GDM1 (cell line): ENCODE measurements at places on chromosomes 3 and 15.

DNA sequence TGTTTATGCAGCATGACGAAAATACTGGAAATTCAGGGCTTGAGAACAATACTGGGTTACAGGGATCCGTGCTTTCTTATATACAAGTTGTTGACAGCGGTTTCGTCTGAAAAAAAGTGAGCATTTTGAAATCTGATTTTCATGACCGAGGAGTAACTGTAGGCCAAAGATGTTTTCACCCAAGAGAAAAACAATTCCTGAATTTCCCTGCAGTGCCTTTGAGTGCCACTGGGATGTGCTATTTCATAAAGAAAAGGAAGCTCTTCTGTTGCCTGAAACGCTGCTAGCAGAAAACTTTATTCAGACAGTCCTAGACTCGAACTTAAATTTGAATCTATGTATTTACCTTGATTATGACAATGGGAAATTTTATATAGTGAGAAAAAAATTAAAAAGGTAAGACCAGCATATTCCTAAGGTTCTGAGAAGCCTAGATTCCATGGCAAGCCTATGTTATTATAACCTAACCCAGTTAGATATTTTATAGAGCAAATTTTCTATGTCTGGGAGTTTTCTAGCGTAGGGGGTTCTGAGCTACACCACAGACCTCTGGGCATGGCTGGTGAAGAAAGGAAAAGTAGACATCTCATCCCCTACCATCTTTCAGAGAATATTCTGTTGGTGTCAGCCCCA is 30.2 kb downstream of the KCNAB1 start:
- DNase-seq = peak; percentile 10

- DNase-seq = no peak
Observed at GRCh38 chr3:23508464-23508863, 297.3 kb upstream of the UBE2E1 start.

DNA sequence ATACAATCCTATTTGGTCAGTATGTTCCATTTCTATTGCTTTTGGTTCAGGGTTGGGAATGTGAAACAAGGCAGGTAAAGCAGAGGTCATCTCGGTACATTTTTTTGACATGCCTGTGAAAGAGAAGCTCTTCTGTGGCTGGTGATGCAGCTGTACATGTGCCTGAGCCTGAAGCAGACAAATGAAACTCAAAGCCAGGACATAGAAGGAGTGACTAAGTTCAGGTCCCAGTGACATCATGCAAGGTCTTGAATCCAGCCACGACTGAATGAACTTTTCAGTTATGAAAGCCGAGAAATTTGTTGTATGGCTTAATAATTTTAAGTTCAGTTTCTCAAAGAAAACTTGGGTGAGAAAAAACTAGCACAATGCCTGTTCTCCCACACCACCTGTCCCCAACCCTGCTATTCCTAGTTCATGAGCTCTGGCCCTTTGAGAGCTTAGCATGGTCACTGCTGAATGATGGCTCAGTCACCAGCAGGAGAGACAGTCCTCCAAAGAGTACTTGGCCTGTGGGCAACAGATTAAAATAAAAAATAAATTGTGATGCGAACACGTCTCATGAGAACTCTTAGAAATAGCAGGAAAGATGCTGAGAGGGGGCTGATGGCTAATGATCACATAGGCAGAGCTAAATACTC is 600.2 kb upstream of the GRM7 start:
- DNase-seq = no peak

- DNase-seq = no peak
Observed at GRCh38 chr3:154294016-154294415, 30.3 kb downstream of the DHX36 start.

DNA sequence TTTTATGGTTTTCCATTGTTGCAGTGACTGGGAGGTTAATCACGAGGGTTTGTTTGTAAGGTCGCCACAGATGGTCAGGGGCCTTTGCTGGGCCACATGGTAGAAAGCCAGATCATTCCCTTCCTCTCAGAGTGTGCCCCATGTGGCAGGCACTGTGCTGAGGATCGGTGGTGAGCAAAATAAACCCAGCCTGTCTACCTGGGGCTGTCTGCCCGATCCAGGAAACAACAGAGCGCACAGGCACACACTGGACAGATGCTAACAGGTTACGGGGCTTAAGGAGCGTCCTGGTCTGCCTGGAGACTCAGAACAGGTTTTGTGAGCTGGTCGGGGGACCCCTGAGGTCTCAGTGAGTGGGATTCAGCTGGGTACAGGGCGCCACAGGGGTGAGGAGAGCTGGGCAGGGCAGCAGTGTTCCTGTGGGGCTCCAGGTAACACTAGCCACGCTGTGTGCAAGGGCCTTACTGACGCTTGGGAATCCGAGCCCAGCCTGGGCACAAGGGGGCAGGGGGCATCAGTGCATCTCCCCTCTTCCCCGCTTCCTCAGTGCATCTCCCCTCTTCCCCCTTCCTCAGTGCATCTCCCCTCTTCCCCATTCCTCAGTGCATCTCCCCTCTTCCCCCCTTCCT is 136.4 kb downstream of the DNAJB8 start:
- no peak for DNase-seq

DNA sequence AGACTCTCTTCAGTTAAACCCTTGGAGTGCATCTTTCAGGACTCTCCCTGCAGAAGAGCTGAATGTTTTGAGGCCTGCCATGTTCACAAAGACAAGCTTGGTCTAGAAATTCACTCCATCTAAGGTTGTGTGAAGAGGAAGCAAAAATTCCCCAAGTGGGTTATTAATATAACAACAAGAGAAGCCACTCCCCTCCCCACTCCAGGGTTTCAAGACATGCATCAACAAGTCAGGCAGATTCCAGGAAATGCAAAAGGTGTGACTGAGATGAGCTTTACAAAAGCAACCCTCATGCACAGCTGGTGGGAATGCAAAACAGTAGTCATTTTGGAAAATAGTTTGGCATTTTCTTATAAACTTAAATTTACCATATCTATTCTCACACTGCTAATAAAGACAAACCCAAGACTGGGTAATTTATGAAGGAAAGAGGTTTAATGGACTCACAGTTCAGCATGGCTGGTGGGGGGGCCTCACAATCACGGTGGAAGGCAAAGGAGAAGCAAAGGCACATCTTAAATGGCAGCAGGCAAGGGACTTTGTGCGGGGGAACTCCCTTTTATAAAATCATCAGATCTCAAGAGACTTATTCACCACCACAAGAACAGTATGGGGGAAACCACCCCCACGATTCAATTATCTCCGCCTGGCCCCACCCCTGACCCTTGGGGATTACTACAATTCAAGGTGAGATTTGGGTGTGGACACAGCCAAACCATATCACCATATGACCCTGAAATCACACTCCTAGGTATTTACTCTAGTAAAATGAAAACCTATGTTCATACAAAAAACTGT is 31.3 kb downstream of the TARS3 start:
- DNase-seq = no peak

DNA sequence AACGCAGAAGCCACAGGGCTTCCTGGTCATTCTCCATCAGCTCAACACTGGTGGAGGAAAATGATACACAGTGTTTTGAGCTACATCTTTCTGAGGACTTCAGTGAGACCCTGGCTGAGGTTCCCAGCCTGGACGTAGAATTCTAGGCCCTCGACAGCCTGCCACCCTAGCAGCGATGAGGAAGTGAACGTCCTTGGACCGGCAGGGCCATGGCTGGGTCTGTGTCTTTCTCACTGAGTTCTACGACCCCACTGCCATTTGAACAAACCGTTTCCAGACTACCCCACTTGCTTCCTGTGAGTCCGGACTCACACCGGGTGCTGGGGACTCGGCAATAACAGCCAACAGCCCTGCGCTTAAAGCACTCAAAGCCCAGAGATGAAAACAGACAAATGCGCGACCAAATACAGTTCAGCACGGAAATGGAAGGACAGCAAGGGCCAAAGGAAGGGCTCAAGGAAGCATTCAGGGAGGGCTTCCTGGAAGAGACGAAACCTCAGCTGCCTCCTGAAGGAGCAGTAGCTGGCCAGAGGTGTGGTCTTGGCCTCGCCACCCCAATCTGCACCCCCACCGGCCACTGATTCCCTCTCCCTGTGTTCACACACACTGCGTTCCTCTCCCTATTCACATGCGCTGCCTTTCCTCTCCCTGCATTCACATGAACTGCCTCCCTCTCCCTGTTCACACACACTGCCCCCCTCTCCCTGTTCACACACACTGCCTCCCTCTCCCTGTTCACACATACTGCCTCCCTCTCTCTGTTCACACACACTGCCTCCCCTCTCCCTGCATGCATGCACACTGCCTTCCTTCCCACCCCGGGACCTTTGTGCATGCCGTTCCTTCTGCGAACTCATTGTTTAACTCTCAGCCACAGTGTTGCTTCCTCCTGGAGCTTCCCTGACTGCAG is 136.3 kb upstream of the PRR20G start:
- DNase-seq = no peak

- DNase-seq = no peak
Observed at GRCh38 chr3:10393514-10393913, 72.6 kb upstream of the SEC13 start.

DNA sequence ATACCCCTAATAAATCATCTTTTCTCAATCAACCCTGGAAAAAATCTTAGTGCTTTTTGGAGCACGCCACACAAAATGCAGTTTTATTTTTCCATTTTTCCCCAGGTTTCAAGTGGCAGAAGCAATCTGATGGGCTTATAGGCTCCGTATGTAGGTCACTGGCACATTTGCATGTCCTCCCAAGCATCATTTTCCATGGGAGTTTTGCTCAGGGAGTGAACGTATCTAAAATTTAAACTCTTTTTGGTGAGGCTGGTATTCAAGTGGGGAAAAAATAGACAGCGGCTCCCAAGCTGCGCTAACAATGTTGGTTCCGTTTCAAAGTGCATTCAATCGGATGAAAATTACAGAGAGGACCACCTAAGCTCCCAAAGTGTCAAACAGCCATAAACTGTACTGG is 233.4 kb downstream of the MEX3B start:
- no peak for DNase-seq

- DNase-seq = no peak
Observed at GRCh38 chr3:189689625-189690024, 58.4 kb downstream of the TP63 start.

GRCh38 chr15:64090527-64090926 is 3.1 kb downstream of the CIAO2A start:
- DNase-seq = peak; percentile 48

GRCh38 chr3:73431183-73431900 is 193.4 kb downstream of the PDZRN3 start:
- DNase-seq = no peak

DNA sequence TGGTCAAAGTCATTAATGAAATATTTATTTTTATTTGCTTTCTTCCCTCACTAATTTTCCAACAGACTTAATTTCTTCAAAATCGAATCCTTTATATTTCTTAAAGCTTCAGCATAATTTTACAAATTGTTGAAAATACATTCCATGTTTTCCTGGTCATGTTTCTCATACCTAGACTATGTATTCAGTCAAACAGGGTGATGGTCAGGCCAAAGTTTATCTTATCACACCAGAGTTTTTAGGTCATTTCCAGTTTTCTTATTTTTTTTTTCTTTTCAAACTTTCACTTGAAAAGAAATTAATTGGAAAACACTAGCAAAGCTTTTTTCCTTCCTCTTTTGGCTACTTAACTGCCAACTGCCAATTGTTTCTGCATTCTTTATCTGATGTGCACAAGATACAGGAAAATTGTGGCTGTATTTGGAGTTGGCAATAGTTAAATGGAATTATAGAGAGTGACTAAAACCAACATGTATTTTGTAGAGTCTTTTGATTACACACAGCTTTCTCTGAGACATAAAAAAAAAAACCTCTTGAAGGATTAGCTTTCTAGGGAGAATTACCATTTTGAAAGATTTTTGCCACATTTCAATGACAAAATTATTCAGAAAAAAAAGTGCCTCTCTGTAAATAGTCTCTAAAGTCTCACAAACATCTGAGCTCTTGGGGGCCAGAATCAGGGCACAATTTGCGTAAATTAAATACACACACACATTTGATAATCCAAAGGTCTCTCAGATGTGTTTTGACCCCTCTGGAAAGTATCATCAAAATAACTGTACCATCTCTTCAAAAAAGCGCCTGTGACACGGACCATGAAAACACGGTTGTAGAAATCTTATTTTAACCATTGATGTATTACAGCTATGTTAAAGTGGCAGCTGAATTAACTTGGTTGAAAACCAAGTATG is 603.2 kb upstream of the KCNMB2 start:
- DNase-seq = peak; percentile 31

DNA sequence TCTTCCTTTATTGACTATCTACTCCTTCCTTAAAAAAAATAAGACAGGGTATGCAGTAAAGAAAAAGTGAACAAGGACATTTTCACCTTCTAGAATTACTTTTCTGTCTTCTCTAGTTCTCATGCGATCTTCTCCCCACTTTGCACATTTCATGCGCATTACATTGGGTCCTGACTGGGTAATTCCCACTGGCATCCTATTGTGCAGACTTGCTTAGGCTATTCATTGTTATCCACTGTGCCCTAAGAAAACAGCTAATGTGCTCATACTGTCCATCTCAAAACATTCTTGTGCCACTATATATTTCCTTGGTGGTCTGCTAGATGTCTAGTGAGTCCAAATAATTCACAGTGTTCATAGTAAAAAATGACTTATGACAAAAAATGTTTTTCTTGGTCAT is 447.4 kb upstream of the ROBO1 start:
- no peak for DNase-seq

DNA sequence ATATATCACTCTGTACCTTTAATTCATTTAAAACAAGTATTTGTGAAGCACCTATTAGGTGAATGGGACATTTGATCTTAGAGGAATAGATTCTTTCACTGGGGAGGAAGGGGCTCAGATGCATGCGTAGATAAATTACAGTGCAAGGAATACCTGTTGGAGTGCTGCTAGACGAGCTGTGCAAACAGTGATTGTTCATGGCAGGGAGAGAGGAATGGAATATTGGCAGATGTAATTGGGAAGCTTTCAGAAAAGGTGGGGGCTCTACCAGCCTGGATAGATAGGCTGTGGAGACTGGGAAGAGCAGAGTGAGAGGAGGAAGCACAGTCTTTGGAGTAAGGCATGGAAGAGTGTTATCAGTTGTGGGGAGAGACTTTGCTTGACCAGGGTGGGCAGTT is 116.8 kb downstream of the AKAP13 start:
- no peak for DNase-seq

DNA sequence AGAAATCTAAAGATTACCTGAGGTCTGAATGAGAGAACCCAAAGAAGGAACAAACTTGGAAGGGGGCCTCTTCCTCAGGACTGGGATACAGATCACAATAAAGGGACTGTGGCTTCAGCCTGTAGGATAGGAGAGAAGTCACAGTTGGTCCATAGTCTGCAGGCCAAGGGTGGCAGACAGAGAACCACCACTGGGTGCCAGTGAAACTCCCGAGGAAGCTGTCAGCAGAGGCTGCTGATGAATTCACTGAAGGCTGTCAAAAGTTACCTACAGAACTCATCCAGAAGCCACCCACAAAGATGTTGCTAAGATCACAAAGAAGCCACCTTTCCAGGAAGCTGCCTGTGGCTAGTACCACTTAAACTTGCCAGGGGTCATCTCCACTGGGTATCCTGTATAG is 78.5 kb downstream of the TMCO5A start:
- no peak for DNase-seq

- no peak for DNase-seq
Observed at GRCh38 chr3:52650439-52650838, 35.3 kb downstream of the PBRM1 start.

GRCh38 chr15:80031841-80032240 is 27.6 kb upstream of the ZFAND6 start:
- no peak for DNase-seq

- DNase-seq = no peak
Observed at GRCh38 chr15:60679256-60679655, 200.3 kb upstream of the ICE2 start.

GRCh38 chr3:37652851-37653250 is 208.8 kb upstream of the CTDSPL start:
- no peak for DNase-seq
